ENCODE measurements at places on chromosomes 5 and 9.

DNA sequence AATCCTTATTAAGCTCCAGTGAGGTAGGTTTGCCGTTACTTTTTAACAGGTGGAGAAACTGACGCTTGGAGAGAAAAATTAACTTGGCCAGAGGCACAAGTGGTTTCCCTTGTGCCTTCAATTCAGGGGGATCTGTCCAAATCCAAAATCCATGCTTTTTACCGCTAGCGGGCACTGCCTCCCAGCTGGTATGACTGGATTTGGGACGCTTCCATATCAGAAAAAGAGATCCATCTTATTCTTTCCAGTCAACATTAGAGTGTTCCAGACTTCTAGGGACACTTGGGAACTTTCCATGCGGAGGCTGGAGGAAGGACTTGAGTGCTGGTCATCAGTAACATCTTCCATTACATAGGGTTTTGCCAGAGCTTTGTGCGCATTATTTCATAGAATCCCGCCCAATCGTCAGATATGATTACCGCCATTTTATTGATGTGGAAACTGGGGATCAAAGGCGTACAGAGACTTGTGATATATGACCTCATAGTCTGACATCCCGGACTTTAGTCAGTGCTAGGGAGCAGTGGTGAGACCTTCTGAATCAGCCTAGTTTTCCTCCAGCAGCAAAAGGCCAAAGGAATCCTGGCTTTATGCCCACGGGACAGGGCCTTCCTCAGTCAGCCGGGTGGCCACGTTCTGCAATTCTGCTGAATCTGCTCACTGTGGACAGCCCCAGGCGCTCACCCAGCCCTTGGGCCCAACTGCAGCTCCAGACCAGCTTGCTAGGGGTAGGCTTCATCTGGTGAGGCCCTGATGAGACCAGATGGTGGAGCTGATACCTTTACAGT, 1.1 kb upstream of the GNPDA1 start:
- no peak for DNase-seq

GRCh38 chr9:130985029-130985428, 23.9 kb upstream of the LAMC3 start:
- DNase-seq, result no peak

DNA sequence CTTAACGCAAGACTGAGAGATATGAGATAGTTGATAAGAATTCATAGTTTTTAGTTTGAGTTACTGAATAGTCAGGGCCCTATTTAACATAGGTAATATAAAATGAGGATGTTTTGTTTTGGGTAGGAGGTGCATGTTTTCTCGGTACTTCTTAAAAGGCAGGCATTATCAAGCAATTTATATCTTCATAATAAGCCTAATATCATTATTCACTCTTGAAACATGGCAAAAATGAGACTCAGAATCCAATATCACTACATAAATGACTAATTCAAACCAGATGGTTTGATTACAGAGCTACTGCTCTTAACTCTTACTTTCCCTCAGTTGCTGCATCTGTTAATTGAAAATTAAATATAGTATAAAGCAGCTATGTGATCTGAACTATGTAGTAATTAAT, 2038.7 kb downstream of the EFNA5 start:
- DNase-seq, result no peak

DNA sequence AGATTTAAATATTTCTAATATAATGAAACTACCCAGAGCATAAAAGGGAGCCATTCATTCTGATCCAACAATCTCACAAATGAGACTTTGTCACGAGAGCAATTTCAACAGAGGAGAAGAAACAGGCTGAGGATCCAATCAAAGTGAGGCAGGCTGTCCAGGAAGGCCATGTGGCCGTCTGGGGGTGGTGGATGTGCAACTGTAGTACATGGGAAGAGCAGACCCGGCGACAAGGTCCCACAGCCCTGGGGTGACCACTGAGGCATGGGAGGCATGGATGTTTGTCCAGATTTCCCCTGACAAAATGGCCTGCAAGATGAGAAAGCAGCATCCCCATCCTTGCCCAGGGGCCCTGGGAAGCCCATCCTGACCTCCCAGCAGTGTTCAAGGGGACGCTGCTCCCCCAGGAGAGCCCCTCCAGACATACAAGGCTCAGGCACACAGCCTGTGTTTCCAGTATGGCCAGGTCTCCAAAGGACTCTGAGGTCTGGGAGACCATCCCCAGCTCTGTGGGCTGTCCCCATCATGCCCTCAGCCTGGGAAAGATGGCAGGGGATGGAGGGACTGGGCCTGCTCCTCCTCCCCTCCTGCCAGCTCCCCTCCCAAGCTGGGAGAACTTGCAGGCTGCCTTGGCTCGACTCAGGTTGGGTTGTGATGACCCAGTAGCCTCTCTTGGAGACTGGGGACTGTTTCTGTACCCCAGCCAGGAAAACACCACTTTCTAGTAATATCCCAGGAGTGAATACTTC, 27.5 kb upstream of the FCN2 start:
- DNase-seq, result no peak

DNA sequence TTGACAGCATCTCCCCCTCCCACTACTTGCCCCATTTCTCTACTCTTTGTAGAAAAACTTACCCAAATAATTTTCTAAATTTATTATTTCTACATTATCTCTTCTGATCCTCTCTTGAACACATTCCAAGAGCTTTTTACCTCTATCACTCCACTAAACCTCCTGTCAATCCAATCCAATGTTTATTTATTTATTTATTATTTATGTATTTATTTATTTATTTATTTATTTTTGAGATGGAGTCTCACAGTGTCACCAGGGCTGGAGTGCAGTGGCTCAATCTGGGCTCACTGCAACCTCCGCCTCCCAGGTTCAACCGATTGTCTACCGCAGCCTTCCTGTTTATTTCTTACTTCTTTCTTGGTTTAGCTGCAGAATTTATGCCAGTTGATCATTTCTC, 178.5 kb upstream of the GAS1 start:
- DNase-seq, result no peak

DNA sequence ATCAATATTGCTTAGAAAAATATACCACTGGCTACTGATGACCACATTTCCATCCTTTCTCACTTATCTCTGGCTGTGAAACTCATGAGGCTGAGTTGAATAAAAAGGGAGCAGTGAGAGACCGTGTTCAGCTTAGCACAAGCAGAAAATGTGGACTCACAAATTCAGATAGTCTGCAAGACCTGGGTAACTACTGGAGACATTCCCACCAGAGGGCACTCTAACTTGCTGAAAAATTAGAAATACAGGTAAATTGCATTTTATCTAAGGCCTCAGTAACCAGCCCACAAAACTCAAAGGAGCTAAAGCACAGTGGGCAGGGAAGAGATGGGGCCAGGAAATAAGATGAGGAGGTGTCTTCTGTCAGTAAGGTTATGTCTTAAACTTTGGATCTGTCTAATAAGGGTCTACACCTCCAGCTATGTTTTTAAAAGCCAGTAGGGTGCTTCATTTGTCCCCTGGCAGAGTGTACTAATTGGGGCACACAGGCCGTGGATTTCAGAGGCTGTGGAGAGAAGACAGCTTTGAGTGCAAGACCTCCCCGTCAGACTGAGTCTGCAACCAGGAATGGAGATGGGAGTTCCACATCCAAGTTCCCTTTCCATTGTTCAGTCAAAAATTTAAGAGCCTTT, 8.7 kb upstream of the NDUFB6 start:
- DNase-seq, result no peak

DNA sequence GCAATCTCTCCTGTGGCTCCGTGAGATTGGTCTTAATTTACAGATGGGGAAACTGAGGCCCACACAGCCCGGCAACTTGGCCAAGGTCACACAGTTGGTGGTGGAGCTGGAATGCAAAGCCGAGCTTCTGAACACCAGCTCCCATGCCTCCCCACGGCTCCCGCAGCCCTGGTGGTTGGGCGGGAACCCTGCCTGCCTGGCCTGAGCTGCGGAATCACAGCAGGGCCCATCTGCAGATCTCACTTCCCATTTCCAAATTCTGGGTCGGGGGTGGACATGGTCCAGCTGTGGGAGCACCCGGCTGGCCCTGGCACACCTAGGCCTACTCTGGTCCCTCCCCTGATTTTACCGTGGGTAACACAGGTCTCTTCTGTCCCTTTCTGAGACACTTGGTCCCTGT, 35.3 kb upstream of the PHYKPL start:
- no peak for DNase-seq

GRCh38 chr5:167232675-167233311, 1058.7 kb upstream of the WWC1 start:
- DNase-seq, result no peak

GRCh38 chr5:115616892-115617291, 8.9 kb downstream of the TMED7 start:
- no peak for DNase-seq

- DNase-seq, result no peak
These were observed 27.5 kb downstream of the SREK1 start for GRCh38 chr5:66171349-66172344.

DNA sequence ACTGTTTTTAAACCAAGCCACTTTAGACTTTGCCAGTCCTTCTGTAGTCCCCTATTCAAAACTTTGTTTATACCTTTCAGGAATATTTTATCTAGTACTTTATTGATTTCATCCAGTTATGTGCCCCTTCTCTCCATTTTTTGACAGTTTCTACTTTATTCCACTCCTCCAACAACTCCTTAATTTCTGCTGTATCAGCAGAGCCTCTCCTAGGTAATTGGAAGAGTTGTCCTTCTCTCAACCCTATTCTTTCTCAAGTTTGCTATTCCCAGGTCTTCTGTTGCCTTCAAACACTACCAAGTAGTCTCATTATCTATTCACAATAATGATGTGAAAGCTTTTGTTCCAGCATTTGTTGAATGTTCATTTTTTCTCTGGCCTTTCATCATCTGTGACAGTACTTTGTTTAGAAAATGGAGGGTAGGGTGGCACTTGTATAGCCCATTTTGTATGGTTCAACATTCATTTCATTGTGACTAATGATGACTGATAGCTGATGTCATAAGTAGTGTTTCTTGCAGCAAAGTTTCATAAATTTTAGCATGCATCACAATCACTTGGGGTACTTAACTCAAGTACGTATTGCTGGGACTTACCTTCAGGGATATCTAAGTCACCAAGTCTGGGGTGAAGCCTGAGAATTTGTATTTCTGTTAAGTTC, 204.4 kb upstream of the DMRT1 start:
- no peak for DNase-seq

DNA sequence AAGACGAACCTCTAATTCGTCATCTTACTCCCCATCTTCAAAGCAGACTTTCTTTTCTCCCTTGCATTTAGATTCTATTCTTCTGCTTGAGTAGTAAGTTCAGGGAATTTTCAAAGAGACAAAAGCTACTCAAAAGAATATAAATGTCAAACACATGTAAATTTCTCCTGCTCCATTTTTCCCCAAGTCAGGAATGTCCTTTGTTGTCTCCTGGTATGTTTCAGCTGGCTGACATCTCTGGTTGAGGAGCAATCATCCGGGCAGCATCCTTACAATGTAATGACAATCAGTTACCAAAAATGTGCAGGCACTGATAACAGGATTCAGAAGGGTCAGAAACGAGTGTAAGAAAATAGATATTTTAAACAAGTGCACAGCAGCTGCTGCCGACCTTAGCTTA, 47.6 kb upstream of the PPP1R2B start:
- no peak for DNase-seq

DNA sequence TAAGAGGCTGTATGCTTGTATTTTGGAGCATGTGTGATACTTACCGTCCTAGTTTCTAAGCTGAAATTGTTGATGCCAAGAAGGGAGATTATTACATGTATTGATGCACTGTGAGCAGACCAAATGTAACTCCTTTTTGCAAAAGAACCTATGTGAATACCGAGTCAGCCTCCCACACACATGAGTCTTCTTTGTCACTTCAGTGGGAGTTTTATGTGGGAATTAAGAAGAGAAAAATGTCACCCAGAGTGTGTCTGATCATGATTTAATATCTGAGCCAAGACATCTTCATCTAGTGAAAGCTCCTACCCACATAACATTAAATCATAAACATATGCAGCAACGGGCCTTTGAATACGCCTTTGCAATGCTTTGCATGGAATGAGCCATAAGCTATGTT, 380.3 kb upstream of the ACTBL2 start:
- DNase-seq, result no peak

DNA sequence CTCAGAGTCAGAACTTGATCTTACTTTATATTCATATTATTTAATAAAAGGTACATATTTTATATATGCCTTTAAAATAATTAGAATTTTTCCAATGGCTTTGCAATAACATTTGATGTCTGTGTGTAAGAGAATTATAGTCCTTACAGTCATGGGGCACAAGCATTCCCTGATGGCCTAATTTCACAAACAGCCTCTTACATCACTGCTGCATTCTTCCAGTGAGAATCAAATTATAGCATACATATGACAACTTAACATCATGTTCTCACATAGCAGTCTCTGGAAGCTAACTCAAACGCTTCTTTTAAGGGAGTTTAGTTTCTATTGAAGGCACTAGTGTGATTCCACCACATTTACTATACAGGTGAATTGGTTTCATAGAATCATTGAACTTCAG, 15.3 kb upstream of the PRUNE2 start:
- no peak for DNase-seq

DNA sequence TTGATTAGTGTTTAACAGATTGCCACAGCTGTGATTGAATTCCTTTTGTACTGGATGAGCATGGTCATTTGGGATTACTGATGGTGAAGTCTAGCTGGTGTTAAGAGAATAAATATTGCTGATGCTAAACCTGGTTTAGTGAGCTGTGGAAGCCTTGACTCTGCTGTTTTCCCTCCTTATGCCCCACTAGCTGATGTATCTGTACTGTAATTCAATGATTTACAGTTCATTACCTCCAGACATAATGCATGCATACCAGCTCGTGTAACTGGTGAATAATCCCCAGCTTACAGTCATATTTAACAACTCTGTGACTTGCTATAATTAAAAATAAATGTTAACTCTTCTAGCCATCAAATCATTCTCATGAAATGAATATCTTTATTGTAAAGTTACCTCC, 1.7 kb upstream of the CMYA5 start:
- DNase-seq, result no peak

DNA sequence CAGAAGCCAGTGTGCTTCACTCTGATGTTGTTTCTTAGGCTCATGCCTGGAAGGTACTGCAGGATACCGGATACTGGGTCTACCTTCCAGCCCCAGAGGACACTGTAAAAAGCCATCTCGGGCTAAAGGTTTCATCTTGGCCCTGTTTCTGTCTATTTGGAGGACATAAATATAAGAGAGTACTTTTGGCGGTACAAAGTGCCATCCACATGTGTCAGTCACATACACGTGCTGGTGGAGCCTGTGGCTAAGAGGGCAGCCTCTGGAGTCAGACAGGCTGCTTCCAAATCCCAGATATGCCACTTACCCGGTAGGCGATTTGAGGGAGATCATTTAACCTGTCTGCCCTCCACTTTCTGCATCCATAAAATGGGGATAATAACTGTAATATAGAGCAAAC, 160.4 kb downstream of the NR3C1 start:
- no peak for DNase-seq

DNA sequence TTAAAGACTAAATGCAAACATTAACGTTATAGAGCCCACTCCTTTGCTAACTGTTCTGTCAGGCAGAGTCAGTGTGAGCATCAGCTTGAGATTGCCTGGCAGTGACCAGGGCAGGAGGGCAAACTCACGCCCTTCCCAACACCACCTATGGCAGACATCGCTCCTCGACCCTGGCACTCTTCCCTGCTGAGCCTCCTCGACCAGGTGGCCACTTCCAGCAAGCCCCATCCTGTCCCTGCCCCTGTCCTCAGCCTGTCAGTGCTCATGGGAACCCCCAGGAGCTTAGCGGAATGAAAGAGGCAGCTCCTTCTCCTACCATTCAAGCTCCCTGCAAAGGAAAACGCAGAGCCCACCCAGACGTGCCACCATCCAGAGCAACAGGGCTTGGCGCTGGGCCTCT, 42.0 kb downstream of the PRRT1B start:
- no peak for DNase-seq

GRCh38 chr9:106420511-106420944, 442.4 kb upstream of the ZNF462 start:
- DNase-seq, result peak; percentile 2
